ENCODE measurements at places on chromosomes 13 and 19.

GRCh38 chr19:47370045-47370611 lies 21.0 kb downstream of the DHX34 start:
- no peak for DNase-seq

GRCh38 chr13:43805071-43805468 lies 18.3 kb upstream of the ENOX1 start:
- no peak for DNase-seq

DNA sequence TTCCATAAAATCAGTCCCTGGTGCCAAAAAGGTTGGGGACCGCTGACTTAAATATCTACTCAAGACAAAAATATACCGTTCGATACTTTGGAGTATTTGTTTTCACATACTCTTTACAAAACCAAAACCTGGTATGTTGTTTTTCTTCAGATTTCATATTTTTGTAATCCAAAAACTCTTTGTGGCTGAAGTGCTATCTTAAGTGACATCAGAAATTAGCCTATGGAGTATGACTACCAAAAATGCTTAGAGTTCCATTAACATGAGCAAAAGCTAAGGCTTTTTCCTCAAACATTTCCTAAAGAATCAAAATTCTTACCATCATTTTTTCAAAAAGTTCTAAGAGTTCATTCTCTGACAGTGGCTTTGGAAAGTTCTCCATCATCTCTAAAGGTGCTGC lies 52.0 kb downstream of the DIAPH3 start:
- no peak for DNase-seq

- no peak for DNase-seq
Measured at GRCh38 chr19:38734176-38734425, 10.2 kb downstream of the CAPN12 start.

- DNase-seq: no peak
Measured at GRCh38 chr19:9835507-9835949, 410 bp downstream of the PIN1 start.

DNA sequence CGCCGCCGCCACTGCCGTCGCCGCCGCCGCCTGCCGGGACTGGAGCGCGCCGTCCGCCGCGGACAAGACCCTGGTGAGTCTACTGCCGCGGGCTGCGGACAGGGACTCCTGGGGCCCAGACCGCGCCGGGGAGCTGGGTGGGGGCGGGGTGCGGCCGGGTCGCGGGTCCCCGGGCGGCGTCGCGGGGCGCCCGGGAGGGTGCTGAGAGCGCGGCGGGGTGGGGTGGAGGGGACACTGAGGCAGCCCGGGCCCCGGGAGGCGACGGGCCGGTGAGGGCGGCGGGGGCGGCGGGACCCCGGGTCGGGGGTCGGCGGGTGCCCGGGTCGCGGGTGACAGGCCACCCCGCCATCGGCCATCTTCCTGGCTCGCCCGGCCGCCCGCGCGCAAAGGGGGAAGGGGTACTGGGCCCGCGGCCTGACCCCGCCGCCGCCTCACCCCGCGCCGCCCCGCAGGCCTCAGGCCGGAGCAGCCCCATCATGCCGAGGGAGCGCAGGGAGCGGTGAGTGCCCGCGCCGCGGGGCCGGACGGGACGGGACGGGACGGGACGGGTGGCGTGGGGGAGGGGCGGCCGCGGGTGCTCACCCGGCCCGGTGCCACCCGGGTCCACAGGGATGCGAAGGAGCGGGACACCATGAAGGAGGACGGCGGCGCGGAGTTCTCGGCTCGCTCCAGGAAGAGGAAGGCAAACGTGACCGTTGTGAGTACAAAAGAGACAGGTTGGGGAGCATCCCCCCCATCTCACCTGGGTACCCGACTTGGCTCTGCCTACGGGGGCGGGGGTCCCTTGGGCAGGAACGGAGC lies 489 bp downstream of the CCNE1 start:
- no peak for DNase-seq

- DNase-seq: peak; percentile 10
Measured at GRCh38 chr19:45340232-45340898, at the start of gene KLC3. Gene KLC3 (plus strand): TSS chr19:45340750. CDS start chr19:45345542, 4,792 bp downstream.

DNA sequence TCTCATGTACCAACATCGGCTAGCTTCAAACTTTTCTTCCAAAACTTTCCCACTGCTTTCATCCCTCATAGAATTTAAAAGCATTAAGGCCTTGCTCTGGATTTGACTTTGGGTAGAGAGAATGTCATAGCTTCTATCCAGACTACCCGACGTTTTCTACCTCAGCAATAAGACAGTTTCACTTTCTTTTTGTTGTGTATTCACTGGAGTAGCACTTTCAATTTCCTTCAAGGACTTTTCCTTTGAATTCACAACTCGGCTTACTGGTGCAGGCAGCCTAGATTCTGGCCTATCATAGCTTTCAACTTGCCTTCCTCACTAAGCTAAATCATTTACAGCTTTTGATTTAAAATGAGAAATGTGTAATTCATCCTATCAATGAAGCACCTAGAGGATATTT lies 420.4 kb upstream of the GPC6 start:
- no peak for DNase-seq

- DNase-seq: no peak
Measured at GRCh38 chr19:5897189-5897969, 6.2 kb downstream of the NDUFA11 start.

DNA sequence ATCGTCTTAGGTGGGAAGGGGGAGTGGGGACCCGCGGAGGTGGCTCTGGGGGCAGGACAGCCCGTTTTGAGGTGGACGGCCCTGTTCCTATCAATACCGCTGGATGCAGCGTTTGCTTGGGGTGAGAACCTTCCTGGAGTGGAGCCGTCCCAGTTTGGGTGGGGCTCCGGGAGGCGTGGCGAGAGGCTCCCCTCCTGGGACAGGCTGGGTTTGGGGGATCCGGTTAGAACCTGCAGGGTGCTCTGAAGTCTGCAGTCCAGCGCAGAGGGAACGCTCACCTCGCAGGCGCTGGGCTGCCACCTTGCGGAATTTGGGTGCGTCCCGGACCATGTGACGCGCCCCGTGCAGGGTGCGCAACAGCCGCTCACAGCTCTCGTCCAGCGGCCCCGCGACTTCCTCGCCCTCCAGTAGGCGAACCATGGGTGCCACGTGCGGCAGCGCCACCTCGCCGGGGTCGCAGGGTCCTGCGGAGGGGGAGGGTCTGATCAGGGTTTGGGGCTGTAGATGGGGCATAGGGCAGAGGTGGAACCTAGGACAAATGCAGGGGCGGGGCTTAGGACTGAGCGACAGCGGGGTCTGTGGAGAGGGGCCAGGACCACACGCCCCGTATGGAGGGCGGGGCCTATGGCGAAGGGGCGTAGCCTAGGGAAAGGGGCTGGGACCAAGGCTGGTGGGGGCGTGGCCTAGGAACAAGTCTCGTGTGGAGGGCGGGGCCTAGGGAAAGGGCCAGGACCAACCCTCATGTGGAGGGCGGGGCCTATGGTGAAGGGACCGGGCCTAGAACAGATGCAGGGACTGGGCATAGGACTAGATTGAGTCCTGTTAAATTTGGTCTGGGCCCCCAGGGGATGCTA lies 13.8 kb downstream of the SH2D3A start:
- peak; percentile 74 for DNase-seq

DNA sequence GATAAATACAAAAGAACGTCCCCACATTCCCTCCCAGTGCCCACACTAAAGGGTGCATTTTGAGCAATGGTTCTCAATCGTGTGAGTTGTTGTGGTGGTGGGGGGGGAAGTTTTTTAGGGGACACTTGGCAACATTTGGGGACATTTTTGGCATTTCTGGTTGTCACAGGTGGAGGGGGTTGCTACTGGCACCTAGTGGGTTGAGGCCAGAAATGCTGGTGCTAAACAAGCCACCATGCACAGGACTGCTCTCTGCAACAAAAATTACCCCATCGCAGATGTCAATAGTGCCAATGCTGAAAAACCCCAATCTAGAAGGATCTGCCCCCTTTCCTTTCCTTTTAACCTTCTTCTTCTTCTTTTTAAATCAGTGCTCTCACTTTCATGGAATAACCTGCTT lies 453.3 kb downstream of the TSHZ3 start:
- no peak for DNase-seq

DNA sequence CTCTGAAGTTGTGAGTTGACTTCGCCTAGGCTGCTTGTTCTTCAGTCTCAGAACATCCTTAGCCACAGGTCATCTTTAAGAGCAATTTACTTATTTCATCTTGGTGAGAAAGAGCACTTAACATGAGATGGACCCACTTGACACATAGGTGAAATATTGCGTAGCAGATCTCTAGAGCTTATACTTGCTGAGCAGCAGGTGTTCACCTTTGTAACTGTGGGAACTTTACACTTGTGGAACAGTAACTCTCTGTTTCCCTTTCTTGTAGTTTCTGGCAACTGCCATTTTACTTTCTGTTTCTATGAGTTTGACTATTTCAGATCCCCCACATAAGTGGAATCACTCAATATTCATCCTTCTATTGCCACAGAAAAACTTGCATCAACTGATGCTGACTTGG lies 95.7 kb downstream of the SLC10A2 start:
- no peak for DNase-seq

DNA sequence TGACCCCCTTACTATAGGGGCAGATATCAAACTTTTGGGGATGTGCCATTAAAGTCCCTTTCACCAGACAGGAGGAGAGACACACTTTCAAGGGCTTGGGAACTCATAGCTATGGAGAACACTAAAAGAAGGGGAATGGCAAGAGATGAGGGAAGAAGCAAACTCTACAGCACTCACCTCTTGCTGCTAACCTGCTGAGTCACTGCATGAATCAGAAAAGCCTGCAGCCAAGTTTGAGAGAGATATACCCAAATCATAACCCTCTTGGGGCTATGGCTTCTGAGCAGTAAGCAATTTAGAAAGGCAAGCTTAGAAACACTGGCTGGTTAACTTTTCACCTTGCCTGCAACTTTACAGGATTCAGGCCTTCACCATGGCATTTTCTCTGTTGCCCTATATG lies 1028.0 kb downstream of the UQCRFS1 start:
- DNase-seq: no peak

DNA sequence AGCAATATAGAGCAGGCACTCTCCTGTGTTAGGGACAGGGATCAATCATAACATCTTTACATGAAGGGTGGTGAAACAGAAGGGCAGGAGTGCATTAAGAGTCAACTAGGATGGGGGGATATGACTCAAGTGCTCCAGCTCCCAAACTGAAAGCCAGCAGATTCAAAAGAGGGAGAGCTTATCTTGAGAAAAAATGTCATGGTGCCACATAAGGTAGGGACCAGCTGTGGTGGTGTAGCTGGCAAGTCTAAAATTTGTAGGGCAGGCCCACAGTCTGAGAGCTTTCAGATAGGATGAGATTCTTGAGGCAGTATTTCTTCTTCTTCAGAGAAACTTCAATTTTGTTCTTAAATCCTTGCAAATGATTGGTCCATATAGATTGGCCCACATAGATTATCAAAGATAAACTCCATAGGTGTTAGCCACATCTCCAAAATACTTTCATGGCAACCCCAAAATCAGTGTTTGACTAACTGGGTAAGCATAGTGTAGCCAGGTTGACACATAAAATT lies 19.1 kb downstream of the DNAJC15 start:
- DNase-seq: no peak

GRCh38 chr13:78719367-78719766 lies 60.4 kb upstream of the OBI1 start:
- DNase-seq: no peak

DNA sequence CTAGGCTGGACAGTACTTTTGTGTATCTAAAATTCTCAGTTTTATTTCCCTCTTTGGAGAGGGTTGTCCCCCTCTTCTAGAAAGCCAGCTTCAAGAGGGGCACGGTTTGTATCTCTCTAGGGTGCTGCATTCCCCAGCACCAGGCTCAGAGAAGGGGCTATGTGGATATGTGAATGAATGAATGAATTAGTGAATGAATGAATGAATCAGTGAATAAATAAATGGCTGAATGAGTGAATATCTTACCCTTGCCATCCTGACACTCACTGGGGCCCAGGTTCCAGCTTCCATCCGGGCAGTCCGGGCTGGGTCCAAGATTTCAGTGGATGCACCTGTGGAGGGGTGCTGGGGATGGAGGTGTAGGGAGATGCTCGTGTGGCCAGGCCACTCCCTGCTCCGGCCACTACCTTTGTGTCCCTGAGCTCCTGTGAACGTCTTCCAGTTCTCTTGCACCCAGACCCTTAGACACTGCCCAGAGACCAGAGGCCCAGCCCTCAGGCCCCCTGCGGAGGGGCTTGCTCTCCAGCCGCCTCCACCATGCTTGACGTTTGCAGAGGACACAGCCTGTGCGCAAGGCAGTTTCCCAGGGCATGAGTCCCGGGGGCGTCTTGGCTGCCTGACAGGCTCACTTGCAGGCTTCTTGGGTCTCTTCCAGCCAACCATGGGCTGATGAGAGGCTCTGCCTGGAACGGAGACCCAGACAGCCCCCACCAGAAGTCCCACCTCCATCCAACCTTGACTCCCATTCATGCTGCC lies 2.8 kb upstream of the KCNN1 start:
- DNase-seq: no peak

GRCh38 chr13:43848001-43848649 lies 31.4 kb downstream of the CCDC122 start:
- DNase-seq: no peak

DNA sequence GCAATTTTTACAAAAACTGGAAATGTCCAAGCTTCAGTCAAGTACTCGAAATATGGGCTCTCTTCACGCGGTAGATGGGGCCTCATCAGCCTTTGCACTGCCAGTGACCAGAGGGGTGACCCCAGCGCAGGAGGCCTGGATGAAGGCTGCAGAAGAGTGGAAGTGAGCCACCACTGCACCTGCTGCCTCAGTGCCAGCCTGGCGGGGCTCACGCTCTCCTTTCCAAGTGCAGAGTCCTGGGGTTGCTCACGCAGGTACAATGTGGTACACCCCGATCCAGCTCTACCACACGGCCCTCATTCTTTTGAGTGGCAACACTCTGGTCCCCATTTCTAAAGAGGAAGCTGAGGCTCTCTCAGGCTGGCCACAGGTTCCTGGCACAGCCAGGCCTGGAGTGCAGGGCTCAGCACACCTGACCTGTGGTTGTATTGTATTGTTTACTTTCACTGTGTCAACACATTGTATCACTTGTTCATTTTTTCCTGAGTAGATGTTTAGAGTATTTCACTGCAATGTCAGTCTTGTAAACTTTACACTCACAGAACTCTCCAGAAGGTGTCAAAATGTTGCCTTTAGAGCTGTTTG lies 97.3 kb upstream of the SOX1 start:
- no peak for DNase-seq

DNA sequence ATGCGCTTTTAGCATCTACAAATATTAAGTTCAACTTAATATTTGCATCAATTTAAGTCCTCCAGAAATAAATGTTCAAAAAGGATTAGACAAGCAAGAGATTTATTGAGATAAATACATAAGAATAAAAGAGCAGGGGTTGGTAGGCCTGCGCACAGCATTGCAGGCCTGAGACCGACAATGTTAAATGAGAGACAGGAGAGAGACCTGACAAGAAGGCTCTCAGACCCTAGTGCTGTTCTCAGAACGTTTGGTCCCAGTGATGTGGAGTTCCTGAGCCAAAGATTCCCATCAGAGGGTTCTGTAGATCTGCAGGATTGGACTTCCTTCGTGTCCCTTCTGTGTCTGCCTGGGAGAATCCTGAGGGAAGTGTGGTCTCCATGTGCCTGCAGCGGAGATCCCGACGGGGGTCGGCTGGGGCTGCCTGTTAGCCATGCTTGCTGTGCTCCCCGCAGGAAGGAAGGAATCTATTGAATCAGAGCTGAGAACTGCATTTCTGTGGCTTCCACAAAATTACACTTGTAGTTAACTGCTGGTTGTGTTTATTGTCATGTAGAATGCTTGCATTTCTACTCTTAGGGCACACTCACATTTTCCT lies 369.9 kb upstream of the SLC10A2 start:
- DNase-seq: no peak

- DNase-seq: peak; percentile 62
Measured at GRCh38 chr19:2273356-2274184, 8.4 kb downstream of the PEAK3 start.

GRCh38 chr19:46928951-46929350 lies 68.2 kb downstream of the ARHGAP35 start:
- no peak for DNase-seq
